ENCODE measurements at places on chromosomes 4 and X. TPM values are rescaled to one million over a fixed set of nuclear protein-coding genes. Genes with fewer than 3 reads are reported as not detected.

WDFY3 gene
- total RNA-seq: 18.0 TPM

FHDC1 gene
- total RNA-seq: 0.49 TPM

TKTL2 gene
- total RNA-seq: not detected

GAGE2A gene
- total RNA-seq: not detected

LARP7 gene
- 29.8 TPM for total RNA-seq

XAGE2 gene
- total RNA-seq: not detected

TLR3 gene
- total RNA-seq: 7.0 TPM

PLAC1 gene
- total RNA-seq: 0.59 TPM

CSAG3 gene
- total RNA-seq: 2.2 TPM

GATA1 gene
- not detected for total RNA-seq

MND1 gene
- 36.0 TPM for total RNA-seq

BGN gene
- total RNA-seq: 6.6 TPM

FAM9B gene
- 0.10 TPM for total RNA-seq

JADE3 gene
- 5.8 TPM for total RNA-seq

CC2D2A gene
- total RNA-seq: 17.7 TPM

TMSB15A gene
- 27.1 TPM for total RNA-seq

SMR3B gene
- total RNA-seq: not detected

CT45A5 gene
- total RNA-seq: 0.29 TPM

AIFM1 gene
- 12.8 TPM for total RNA-seq

NFXL1 gene
- 3.6 TPM for total RNA-seq

All from RPMI7951 (cell line).